ENCODE measurements at places on chromosomes 7 and 10.

- no peak for DNase-seq
Observed at GRCh38 chr10:99880080-99880835, 97.8 kb downstream of the ABCC2 start.

GRCh38 chr7:134695321-134695860 lies 48.7 kb downstream of the BPGM start:
- no peak for DNase-seq

DNA sequence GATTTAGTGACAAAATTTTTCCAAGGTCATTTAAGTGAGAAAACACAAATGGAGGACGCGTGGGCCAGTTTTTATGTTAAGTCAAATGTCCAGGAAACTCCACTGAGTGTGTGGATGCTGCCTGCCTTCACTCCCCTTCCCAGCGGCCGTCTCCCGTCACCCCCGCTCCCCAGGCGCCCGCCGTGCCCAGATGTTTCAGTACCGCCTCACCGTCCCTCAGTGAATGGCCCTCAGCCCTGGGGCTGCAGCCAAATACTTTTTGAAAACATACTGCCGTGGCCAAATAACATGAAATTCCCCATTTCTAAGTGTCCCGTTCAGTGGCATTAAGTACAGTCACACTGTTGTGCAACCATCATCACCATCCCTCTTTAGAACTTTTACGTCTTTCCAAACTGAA lies 131.9 kb downstream of the INSYN2A start:
- DNase-seq: no peak

DNA sequence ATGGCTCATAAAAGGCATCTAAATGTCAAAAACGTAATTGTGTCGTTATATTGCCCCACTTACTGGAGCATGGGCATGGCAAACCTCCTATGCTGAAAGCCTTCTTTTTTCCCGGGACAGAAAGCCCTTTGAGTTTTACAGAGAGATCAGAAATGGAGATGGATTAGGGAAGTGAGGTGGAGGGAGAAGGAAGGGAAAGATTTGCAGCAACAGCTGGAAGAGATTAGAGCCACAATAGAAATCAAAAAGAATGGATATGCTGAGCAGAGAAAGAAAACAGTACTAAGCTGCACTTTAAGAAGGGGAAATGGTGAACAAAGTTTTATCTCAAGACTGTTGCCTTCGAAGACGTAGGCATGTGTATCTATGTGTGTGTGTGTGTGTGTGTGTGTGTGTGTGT lies 97.2 kb upstream of the PCGF5 start:
- no peak for DNase-seq

- DNase-seq: no peak
Observed at GRCh38 chr10:69883310-69884023, 81.8 kb downstream of the COL13A1 start.

DNA sequence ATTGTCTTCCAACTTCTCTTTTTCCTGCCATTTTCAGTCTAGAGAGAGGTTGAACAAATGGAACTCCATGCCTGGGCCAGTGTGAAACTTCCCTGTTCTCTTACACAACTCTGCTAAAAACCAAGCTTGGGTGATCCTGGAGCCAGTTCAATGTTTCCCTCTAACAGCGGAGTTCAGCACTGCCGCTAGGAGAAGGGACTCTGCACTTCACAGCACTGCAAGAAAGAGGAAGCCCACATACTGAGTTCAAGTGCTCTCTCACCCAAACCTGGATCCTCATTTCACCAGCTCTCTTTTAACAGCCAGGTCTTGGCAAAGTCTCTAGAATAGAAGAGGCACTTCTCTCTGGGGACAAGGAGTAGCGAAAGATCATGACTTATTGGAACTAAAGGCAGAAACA lies 18.8 kb downstream of the FOXI2 start:
- DNase-seq: no peak

DNA sequence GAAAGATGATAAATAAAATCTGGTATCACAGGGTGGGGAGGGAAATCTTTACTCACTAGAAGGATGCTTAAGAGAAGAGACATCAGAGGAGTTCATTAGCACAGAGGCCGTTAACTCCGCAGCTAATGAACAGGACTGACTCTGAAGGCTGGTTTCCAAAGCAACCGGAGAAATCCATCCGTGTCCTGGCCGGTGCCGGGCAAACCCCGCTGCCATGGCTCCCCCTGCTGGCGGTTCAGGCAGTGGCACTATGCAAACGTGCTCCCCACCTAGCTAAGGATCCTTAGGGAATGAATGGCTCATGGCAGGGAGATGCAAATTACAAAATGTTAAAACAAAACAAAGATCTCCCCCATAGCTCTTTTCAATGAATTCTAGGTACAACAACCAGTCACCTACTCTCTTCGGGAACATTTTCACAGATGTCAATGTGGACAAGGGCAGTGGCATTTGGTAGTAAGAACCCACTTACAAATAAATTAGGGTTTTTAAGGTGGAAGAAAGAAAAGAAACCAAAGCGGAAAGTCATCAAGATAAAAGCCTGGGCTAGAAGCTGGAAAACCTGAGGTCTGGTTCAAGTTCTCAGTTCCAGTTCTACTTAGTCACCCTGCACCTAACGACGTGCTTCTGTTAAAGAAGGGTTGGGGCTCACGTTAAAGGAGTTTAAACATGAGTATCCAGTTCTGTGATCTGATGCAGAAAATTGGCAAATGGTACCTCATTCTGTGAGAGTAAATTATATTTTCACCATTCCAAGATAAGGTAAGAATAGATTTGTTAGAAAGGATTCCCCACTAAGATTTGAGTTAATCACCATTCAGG lies 138.2 kb downstream of the SVIL start:
- DNase-seq: no peak

DNA sequence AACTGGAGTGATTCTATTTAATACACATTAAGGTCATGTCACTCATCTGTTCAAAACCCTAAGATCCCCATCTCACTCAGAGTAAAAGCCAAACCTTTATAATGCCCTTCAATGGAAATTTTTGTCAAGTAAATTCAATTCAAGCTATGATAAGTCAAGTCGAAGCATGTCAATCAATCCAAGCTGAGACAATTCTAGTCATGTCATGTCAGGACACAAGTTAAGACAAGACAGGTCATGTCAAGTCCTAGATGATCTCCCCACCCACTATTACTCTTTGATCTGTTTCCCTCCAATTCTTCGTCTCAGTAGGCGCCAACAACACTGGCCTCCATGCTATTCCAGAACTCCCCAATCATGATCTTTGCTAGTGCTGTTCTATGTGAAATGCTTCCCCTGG lies 141.4 kb downstream of the MAGI2 start:
- DNase-seq: no peak

GRCh38 chr7:11548532-11548931 lies 283.5 kb downstream of the THSD7A start:
- DNase-seq: no peak

GRCh38 chr10:3131098-3131497 lies 41.5 kb downstream of the PITRM1 start:
- DNase-seq: no peak

- DNase-seq: no peak
Observed at GRCh38 chr7:73851410-73852338, 9.3 kb upstream of the TMEM270 start.

DNA sequence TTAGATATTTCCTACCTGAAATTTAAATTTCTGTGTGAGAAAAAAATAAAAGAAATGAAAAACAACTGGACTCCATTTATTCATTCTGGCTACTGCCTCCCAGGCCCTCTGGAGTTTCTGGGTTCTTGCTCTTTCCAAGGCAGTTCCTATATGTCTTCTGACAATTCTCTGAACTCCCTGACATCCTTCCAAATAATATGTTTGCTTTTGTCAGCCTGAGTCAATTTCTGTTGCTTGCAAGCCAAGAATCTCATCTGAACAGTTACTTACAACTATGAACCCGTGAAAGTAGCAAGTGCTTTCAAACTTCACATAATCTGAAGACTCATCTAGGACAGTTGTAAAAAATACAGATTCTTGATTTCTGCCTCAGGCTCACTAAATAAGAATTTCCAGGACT lies 216.7 kb upstream of the NPVF start:
- DNase-seq: no peak

DNA sequence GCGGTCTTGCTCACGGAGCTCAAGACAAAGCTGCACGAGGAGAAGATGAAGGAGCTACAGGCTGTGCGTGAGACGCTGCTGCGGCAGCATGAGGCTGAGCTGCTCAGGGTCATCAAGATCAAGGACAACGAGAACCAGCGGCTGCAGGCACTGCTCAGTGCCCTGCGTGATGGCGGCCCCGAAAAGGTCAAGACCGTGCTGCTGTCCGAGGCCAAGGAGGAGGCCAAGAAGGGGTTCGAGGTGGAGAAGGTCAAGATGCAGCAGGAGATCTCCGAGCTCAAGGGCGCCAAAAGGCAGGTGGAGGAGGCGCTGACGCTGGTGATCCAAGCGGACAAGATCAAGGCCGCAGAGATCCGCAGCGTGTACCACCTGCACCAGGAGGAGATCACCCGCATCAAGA lies 51.4 kb downstream of the JAKMIP3 start:
- DNase-seq: no peak

DNA sequence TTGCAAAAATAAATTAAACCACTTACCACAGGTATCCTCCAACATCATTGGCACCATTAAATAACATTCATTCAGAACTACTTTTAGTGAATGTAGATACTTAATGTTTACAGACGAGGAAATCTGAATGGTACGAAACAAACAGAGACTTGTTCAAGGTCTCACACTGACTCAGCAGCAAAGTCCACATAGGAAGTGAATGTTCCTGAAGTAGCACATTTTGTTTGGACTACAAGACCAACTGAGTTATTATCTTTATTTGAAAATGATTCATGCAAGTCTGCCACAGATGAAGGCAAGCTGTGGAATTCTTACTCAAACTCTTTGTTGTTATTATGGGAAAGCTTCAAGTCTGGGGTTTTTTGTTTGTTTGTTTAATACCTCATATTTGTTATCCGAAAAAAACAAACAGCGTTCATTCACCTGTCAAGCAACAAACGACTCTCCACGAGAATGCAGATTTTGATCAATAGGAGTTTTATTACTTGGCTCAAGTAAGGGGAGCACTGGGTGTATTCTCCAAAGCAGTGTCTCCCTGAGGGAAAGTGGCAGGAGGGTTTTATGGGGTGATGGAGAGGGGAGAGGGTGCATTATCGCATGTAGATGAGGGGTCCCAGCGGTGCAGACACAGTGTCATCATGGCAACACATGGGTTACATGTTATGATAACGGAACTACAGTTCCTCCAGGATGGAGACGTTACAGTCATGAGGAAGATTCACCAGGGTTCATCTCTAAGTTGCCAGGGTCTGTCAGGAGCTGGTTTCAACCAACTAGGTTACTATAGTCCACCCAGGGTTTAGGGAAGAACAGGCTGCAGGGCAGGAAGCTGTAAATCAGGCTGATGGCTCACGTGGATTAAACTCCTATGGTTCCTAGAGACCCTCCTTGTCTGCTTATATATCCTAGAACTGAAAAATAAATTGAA lies 147.7 kb upstream of the AKR1E2 start:
- no peak for DNase-seq

GRCh38 chr7:66523409-66523808 lies 105.3 kb upstream of the KCTD7 start:
- DNase-seq: no peak

GRCh38 chr10:63247771-63248170 lies 114.6 kb downstream of the NRBF2 start:
- no peak for DNase-seq

GRCh38 chr10:128008521-128009250 lies 101.8 kb downstream of the PTPRE start:
- no peak for DNase-seq

DNA sequence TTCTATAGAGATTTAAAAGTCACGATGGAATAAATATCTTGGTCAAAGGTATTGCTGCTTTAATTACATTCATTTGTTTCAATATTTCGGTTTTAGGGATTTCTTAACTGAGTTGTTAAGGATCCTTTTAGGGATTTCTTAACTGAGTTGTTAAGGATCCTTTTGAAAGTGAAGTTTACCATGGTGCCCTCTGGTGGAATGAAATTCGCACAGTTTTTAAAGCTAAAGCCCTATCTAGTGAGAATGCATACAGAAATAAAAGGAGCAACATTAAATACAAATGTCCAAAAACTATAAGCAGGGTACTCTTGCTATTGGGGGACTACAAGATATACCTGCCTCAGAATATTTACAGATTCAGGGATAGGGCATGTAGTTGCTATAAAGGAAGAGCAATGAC lies 193.7 kb downstream of the RNLS start:
- DNase-seq: no peak

DNA sequence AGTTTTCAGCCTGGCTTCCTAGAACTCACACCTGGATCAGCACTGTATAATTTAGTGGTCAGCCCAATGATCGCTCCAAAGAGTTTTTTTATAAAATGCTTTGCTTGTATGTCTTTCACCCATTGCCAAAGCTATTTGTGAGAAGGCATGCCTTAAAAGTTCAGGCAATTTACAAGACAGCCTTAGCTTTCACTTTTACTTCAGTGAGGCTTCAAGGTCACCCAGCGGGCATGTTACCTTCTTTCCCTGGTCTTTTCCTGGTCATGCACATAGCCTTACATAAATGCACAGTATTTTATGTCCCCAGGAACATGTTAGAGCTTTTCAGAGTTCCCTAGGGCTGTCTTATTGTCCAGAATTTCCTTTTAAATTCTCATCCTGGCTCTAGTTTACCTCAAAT lies 179.9 kb upstream of the TMEM72 start:
- no peak for DNase-seq

DNA sequence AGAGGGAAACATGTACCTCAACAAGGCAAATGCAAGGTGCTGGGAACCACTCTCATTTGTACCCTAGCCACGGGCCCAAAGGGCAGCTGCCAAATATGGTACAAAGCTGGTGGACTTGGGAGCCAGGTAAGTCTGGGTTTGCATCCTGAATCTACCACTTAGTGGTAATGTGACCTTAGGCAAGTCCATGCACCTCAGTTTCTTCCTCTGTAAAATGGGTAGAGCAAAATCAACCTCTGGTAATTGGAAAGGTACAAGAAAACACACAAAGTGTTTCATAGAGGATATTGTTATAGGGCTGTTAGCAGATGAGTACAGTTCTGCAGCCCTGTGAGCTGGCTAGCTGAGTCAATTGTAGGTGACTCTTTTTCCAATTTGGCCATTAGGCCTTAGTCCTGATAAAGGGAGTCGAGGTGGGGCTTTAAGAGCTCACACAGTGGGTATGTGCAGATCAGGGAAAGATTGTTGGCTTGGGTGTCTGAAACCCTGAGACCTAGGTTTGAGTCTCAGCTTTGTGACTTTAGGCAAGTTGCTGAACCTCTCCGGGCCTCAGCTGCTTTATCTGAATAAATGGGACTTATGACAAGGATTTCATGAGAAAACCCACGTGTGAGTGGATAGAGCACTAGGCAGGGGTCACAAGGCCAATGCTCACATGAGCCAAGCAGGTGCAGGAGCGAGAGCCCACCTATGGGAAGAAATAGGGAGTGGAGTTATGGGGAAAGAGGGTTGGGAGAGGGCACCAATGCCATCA lies 121.3 kb upstream of the GDF10 start:
- no peak for DNase-seq

- DNase-seq: no peak
Observed at GRCh38 chr7:4240520-4241303, 441.4 kb upstream of the FOXK1 start.

- no peak for DNase-seq
Observed at GRCh38 chr10:70054902-70055301, 2.3 kb downstream of the MACROH2A2 start.

DNA sequence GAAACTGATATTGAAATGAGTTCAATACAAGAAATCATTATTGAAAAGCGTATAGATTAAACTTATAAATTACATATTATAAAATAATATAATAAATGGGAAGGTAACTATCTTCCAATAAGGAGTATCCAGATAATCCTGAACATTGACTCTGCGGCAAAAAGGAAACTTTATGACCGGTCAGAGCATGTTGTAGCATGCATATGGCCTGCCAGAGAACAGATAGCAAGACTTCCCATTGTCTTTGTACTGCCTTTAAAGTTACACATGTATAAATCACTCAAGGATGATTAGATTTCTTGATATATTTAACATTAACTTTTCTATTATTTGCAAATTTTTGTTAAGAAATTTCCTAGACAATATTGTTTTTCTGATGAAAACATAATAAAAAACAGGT lies 56.2 kb upstream of the ETV1 start:
- DNase-seq: no peak
